ENCODE measurements at places on chromosomes 6 and 20.

DNA sequence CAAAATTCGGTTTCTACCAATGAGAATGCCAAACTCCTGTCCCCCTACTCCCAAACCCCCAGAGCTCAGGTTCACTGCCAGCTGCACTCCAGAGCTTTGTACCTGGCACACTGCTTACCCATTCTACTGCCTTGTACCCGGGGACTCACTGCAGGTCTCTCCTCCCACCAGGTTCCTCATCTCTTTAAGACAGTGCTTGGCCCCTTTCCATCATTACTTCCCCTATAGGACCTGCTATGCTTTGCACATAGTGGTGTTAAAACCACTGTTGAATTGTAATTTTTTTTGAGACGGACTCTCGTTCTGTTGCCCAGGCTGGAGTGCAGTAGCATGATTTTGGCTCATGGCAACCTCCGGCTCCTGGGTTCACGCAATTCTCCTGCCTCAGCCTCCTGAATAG lies 25.9 kb downstream of the LYRM4 start:
- no peak for DNase-seq

- no peak for DNase-seq
These were observed at the start of gene ARFGEF3 for GRCh38 chr6:138161338-138162110. Gene ARFGEF3 (plus strand): TSS chr6:138161939. CDS start chr6:138162087, 148 bp downstream.

DNA sequence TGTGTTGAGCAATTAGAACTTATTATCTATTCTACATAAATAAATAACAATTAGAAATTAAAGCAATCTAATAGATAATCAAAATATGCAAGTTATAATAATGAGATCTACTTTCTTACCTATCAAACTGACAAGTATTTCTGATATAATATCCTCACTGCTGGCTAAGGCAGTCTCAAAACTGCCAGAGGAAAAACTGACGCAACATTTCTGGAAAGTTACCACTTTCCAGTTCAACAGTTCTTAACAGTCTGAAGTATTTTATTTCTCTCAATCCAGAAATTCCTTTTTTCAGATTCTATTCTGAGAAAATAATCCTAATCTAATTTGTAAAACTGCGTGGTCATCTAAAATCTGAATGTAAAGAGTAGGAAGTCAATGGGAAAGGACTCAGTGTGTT lies 121.0 kb downstream of the TRDN start:
- DNase-seq = no peak

DNA sequence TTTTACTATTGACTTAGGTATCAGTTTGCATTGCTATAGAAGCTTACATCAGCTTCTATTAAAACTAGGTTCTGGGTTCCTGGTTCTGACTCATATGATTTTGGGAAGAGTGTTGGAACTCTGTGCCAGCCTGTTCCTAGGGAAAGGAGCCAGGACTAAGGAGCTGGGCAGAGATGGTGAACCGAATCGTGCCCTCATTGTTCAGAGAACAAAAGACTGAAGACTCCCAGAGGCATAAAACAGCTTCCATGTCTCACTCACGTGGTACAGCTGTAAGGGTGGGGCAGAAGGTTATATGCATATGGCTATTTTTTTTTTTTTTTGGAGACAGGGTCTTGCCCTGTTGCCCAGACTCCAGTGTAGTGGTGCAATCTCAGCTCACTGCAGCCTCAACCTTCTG lies 89.1 kb upstream of the THBS2 start:
- no peak for DNase-seq

DNA sequence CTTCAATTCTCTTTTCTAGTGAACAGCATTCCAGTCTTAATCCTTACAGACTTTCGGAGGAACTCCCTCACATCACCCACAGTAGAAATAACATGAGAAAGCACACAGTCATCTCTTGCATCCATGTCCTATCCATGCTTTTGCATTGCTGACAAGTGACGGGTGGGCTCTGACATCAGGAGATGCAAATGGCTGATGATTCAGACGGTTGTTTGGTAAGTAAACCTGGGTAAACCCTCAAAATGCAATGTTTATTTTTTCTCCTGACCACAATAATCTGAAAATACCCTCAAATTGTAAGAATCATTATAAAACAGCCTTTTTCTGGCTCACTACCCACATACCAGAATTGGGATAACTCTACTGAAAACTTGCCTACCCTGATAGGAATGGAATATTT lies 792.0 kb downstream of the MAFB start:
- no peak for DNase-seq

GRCh38 chr20:32440069-32440757 lies 82.1 kb downstream of the ASXL1 start:
- no peak for DNase-seq

DNA sequence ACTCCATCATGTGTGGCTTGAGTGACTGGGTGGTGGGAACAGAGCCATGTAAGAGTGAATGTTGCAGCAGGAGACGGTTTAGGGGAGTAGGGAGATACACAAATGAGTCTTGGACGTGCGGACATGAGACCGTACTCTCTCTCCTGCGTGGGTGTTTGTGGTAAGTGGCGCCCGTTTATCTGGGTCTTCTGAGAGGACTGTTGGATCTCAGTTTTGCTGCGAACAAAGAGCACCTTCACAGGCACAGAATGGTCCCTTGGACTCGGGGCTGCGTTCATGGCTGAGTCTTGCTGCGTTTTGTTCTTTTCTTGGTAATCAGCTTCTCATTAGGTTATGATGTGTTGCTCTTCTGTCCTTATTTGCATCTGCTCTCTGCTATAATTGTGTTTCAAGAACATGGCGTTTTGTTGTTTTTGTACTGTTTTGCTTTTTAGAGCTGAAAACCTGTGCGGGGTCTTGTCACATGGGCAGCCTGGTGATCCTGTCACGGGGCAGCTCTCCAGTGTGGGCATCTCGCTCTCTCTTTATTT lies 28.5 kb downstream of the STK35 start:
- no peak for DNase-seq

- peak; percentile 62 for DNase-seq
These were observed 90.5 kb upstream of the PAX1 start for GRCh38 chr20:21614980-21615379.

DNA sequence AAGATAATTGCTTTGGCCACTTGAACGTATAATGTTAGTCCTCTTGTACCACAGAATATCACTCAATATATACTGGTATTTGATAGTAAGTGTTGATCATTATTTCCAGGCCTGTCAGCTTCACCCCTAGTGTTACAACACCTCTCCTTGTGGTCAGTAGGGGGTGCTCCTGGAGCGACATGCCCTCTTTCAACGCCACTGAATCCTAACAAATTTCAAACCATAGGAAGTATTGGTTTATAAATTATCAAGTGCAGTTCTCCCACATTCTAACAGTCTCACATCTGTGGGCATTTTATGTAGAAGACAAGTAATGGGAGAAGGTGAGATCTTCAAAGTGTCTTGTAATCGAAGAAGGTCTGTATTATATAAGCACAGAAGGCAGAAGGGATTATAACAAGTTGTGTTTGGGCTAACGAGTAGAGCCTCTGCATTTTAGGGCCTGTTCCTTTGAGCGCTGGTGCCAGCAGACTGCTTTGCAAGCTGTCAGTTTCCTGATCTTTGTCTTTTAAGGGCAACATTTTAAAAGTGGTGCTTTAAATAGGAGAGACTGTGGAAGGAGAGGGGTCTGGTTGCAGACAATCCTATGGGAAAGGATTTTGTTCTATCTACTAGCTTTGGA lies 57.1 kb upstream of the CEP162 start:
- DNase-seq = peak; percentile 12

DNA sequence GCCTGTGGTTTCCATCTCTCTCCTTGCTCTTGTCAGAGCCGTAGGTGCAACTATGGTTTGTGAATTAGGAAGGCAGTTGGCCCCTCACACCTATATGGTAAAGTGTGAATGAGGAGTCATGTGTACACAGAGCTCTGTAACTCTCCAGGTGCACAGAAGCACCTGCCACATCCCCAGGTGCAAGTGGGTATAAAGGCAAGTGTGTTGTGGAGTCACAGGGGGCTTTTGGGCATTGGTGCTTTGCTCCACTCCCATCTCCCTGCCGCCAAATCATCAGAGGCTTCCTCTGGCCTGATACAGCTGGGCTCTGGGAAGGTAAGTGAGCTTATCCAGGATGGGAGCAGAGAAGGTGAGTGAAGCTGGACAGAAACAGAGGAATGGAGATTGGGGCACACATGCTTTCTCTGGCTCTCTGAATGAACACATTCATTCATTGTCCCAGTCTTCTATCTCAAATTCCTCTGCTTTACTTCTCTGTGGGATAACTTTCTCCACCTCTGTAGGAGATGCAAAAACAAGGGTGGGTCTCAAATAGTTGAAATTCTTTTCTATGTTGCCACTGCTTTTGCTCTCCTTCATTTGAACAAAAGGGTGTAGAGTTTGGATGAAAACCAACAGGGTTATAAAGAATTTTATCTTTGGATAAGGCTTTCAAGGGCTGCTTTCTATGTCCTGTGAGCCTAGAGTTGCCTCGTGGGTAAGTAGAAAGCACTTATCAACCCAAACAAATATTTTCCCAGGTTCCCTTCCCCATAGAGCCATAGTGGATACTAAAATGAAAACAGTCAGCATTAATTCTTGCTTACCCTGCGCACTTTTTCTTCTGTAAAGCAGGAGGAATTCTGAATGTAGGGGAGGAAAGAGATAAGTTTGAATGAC lies 45.0 kb upstream of the RIPOR2 start:
- DNase-seq = no peak

- no peak for DNase-seq
These were observed 23.6 kb downstream of the IL17A start for GRCh38 chr6:52209770-52210169.
